Body of pancreas (tissue), 4 donors: ENCODE measurements at places on chromosomes 2 and 18.
A peak's percentile ranks its signal among the peaks of the same experiment; 100 is the strongest.

GRCh38 chr2:234212534-234212933, 162.0 kb downstream of the SPP2 start:
- no peak overlapping the region for H3K4me3 ChIP-seq
- H3K27ac ChIP-seq, result no peak overlapping the region
- peaks cover 10% of the 10 kb centered on the region for H3K4me1 ChIP-seq
- DNase-seq, result no peak
- H3K27me3 ChIP-seq, result no peaks in the 10 kb centered on the region

- H3K36me3 ChIP-seq, result no peaks in the 10 kb centered on the region
- H3K27me3 ChIP-seq, result no peaks in the 10 kb centered on the region
- no peak overlapping the region for H3K4me3 ChIP-seq
- H3K27ac ChIP-seq, result no peak overlapping the region
Measured at GRCh38 chr2:55901322-55901721, 22.3 kb downstream of the EFEMP1 start.

DNA sequence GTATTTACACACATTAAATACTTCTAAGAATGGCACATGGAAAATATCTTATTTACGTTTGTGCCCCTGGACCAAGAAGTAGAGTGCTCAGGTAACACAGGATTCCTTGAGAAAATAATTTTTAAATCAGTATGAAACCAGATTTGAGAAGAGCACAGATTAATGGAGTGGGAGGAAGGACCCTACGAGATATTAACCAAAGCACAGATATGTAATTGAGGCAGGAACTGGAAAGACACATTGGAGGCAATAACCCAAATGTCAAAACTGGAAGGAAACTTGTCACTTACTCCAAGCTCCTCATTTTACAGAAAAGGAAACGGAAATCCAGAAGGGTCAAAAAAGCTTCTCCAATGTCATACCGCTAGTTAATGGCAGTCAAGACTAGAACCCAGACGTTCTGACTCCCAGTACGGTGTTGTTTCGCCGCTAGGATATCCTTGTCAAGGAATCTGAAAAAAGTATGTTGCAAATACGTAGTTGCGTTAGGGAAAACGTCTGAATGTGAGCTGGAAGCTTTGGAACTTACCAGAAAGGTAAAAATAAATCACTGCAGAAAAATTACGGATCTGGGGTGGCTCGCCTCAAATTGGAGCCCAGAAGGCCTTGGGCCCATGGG, 634 bp downstream of the MTIF2 start:
- no peaks in the 10 kb centered on the region for H3K36me3 ChIP-seq
- no peaks in the 10 kb centered on the region for H3K27me3 ChIP-seq
- H3K27ac ChIP-seq, result peak overlapping the region; percentile 78
- H3K4me1 ChIP-seq, result peaks cover 17% of the 10 kb centered on the region

- no peaks in the 10 kb centered on the region for H3K27me3 ChIP-seq
- no peak overlapping the region for H3K27ac ChIP-seq
- H3K36me3 ChIP-seq, result no peaks in the 10 kb centered on the region
Measured at GRCh38 chr2:157746234-157746950, 117.7 kb upstream of the ACVR1C start.

DNA sequence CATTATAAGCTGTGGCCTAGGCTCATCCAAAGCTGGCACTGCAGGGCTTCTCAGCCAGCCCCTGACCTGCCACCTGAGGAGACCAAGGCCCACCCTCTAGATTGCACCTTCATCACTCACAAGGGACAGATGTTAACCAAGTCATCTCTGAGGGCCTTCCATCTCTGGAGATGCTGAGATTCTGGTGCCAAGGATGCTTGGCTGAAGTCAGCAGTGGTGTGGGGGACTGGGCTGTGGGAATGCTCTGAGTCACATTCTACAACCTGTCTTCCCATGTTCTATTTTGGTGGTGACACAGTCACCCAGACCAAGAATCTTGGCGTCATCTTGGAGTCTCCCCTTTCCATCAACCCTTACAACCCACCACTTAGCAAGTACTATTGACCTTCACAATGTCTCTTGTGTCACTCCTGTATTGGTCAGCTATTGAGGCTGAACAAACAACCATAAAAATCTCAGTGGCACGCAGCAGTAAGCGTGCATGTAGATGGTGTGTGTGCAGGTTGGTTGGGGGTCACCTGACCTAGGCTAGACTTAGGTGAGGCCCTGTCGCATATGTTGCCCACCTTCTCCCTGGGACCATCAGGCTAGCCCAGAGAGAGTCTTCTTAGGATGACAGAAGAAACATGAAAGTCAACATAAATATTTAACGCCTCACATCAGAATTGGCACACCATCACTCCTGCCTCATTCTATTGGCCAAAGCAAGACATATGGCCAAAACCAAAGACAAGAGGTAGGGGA, 135.0 kb downstream of the SMAD7 start:
- no peak overlapping the region for H3K27ac ChIP-seq
- no peak overlapping the region for H3K4me3 ChIP-seq
- H3K36me3 ChIP-seq, result peaks cover 2% of the 10 kb centered on the region
- DNase-seq, result no peak
- no peaks in the 10 kb centered on the region for H3K27me3 ChIP-seq

DNA sequence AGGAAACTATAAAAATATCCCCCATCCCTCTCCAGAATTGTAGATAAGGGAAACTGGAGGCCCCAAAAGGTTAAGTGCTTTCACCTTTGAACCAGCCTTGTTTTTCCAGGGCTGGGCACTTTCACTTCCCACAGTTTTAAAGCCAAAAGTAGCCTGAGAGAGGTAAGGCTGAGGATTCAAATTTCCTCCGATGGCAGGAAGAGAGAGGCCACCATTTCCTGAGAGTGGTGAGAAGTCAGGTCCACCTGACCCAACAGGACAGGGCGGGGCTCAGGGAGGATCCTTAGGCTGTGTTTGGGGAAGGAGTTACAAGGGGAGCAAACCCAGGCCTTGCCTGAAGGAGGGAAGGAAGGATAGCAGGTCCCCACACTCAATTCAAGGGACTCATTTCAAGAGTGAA, 4.7 kb upstream of the TEX261 start:
- DNase-seq, result no peak
- peaks cover 17% of the 10 kb centered on the region for H3K4me1 ChIP-seq
- H3K36me3 ChIP-seq, result no peaks in the 10 kb centered on the region
- H3K27ac ChIP-seq, result no peak overlapping the region
- no peaks in the 10 kb centered on the region for H3K27me3 ChIP-seq

DNA sequence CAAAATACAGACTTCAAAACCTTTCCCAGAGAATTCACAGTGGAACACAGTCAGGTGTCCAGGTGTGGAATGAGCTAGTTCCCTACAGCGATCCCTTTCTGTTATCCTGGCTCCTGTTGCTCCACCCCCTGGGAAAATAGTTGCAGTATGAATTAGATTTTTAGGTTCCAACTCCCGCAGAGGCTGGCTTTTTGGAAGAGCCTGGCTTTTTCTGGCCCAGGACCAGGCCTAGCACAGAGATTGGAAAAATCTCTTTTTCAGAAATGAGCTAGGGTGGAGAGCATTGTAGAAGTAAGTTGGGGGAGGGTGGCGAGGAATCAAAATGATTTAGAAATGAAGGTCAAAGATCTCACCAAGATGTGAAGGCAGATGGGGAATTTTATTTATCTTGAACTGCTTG, 27.1 kb downstream of the COL5A2 start:
- no peak overlapping the region for H3K27ac ChIP-seq
- no peak for DNase-seq
- H3K4me1 ChIP-seq, result no peaks in the 10 kb centered on the region
- no peaks in the 10 kb centered on the region for H3K36me3 ChIP-seq
- H3K27me3 ChIP-seq, result no peaks in the 10 kb centered on the region

DNA sequence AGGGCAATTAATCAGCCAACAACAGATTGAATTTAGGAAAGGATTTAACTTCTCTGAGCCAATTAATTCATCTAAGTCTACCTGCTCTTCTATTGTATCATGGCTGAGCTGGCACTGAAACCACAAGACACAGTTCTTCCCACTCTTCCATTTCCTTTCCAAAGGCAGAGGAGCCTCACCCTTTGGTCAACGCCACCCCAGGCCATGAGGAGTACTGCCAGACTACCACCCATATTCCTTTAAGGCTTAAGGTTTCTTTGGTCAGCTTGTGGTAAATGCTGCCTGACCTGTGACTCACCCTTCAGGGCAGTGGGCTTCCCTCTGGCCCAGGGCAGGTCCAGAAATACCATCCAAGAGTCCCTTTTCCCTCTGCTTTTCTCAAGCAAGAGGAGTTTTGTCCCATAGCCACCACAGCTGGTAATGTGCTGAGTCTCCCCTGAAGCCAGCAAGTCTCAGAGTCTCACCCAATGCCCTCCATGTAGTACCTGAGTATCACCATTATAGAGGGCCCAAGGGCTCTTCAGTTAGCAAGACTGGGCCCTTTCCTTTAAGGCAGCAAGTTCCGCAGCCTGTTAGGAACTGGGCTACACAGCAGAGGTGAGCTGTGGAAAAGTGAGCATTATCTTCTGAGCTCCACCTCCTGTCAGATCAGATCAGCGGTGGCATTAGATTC, 900.5 kb upstream of the CRIM1 start:
- no peaks in the 10 kb centered on the region for H3K4me1 ChIP-seq
- H3K4me3 ChIP-seq, result no peak overlapping the region
- no peaks in the 10 kb centered on the region for H3K36me3 ChIP-seq
- no peak for DNase-seq
- no peaks in the 10 kb centered on the region for H3K27me3 ChIP-seq
- H3K27ac ChIP-seq, result no peak overlapping the region

DNA sequence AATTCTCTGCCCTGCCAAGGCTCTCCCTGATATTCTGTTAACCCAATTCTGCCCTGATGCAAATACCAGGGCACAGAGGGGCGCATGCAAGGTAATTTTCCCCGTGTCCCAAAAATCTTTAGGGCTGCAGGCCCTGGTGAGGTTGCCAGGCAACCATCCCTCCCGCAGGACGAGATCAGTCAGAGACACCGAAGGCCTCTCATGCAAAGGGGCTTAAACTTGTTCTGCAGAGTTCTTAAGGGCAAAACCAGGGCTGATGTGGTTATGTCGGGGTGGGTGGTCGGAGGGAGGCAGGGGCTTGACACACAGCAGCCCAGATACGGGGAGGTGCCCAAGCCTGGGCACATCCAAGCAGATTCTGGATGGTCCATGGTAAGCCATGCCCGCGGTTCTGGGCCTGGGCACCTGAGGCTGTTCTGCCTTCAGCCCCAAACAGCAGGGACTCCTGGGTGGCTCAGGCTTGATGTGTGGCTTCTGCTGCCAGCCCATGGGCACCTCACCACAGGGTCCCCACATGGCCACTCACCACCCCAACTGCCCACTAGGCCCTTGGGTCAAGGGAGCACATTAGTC, 27.2 kb downstream of the STEAP3 start:
- H3K36me3 ChIP-seq, result peaks cover 8% of the 10 kb centered on the region
- no peaks in the 10 kb centered on the region for H3K27me3 ChIP-seq
- peak; percentile 4 for DNase-seq
- no peak overlapping the region for H3K27ac ChIP-seq
- H3K4me1 ChIP-seq, result no peaks in the 10 kb centered on the region

- H3K4me3 ChIP-seq, result no peak overlapping the region
- H3K4me1 ChIP-seq, result peaks cover 11% of the 10 kb centered on the region
- no peaks in the 10 kb centered on the region for H3K36me3 ChIP-seq
- DNase-seq, result no peak
Measured at GRCh38 chr2:189348369-189348768, 92.9 kb upstream of the WDR75 start.

- H3K27me3 ChIP-seq, result no peaks in the 10 kb centered on the region
- no peak overlapping the region for H3K4me3 ChIP-seq
- no peaks in the 10 kb centered on the region for H3K36me3 ChIP-seq
Measured at GRCh38 chr2:101581675-101582299, 106.9 kb upstream of the RFX8 start.

GRCh38 chr2:146624430-146625160, 1220.2 kb upstream of the ACVR2A start:
- no peaks in the 10 kb centered on the region for H3K27me3 ChIP-seq
- H3K4me3 ChIP-seq, result no peak overlapping the region
- no peaks in the 10 kb centered on the region for H3K36me3 ChIP-seq
- no peak for DNase-seq
- no peak overlapping the region for H3K27ac ChIP-seq

DNA sequence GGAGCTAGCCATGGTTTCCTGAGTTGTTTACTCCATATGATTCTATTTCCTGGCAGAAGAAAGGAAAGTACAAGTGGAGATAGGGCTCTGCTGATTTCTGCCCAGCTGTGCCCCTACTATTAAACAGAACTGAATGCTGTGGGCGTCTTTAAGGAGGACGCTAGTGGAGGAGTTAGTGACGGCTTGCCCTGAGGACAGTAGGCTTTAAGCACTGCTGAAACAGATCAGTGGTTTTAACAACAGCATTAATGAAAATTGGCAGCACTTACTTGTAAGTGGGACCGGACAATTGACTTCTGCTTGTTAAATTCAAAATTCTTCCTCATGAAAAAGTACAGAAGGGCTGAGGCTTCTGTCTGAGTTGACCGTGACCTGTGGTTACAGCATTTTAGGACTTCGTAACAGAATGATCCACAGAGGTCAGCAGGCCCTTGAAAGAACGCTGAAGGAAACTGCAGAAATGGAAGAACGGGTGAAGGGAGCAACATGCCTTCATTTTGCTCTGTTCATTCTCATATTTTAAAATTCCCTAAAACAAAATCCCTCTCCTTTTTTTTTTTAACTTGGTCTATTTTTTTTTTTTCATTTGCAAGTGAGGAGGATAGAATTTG, 80.6 kb upstream of the CCDC195 start:
- no peak overlapping the region for H3K4me3 ChIP-seq
- no peak overlapping the region for H3K27ac ChIP-seq
- DNase-seq, result no peak
- no peaks in the 10 kb centered on the region for H3K4me1 ChIP-seq

GRCh38 chr18:77164763-77165485, 32.3 kb upstream of the MBP start:
- no peaks in the 10 kb centered on the region for H3K27me3 ChIP-seq
- H3K4me3 ChIP-seq, result no peak overlapping the region
- no peaks in the 10 kb centered on the region for H3K4me1 ChIP-seq
- no peak for DNase-seq
- H3K36me3 ChIP-seq, result no peaks in the 10 kb centered on the region

DNA sequence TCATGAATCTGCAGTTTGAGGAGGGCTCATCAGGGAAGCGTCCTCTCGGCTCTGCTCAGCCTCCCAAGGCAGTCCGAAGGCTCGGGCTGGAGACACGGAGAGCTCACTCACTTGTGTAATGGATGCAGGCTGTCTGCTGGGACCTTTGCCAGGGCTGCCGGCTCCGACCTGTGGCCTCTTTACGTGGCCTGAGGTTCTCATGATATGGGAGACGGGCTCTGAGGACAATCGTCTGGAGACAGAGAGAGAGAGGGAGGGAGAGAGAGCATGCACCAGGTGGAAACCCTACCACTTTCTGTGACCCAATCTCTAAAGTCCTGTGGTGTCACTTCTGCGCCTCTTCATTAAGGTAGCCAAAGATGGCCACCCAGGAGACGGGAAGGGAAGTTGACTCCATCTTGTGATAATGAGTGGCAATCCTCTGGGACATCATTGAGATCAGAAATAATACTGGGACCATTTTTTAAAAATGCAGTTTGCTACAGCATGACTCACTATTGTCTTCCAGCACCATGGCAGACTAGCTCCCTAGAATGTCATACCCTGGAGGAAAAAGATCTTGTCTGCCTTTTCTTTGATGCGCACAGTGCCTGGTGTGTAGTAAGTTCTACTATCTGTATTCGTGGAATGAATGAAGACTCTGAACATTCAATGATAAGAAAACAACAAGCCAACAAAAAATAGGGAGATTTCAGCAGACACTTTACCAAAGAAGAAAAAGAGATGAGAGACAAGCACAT, 60.2 kb downstream of the CD8B2 start:
- no peaks in the 10 kb centered on the region for H3K27me3 ChIP-seq
- no peak for DNase-seq
- H3K4me3 ChIP-seq, result no peak overlapping the region
- H3K36me3 ChIP-seq, result no peaks in the 10 kb centered on the region

- no peaks in the 10 kb centered on the region for H3K27me3 ChIP-seq
- H3K36me3 ChIP-seq, result no peaks in the 10 kb centered on the region
- H3K4me3 ChIP-seq, result no peak overlapping the region
- no peak for DNase-seq
- H3K27ac ChIP-seq, result no peak overlapping the region
Measured at GRCh38 chr2:880201-880970, 70.3 kb upstream of the SNTG2 start.
